ENCODE measurements at places on chromosomes 1 and 21.

- DNase-seq, result no peak
Measured at GRCh38 chr1:33866281-33866680, 2.4 kb downstream of the HMGB4 start.

DNA sequence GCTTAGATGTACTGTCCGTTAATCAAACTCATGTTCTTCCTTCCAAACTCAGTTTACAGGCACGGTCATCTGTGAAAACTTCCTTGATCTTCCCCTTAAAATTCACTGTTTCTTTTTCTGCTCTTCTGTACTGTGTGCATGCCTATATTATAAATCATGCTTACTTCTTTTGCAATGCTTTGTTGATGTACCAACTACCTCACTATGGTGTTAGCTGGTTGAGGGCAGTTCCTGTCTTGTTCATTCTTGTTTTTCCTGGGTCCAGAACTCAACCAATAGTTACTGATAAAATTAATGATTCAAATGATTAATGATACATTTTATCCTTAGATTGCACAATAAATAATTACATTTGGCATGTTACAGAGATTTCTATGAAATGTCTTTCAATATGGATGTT is 163.8 kb downstream of the CHRM3 start:
- no peak for DNase-seq

- DNase-seq, result no peak
Measured at GRCh38 chr1:230747127-230747730, at the start of gene CAPN9. Gene CAPN9 (plus strand): TSS chr1:230747388. CDS start chr1:230747497, 109 bp downstream.

- DNase-seq, result no peak
Measured at GRCh38 chr1:214236477-214236876, 44.5 kb upstream of the SMYD2 start.

DNA sequence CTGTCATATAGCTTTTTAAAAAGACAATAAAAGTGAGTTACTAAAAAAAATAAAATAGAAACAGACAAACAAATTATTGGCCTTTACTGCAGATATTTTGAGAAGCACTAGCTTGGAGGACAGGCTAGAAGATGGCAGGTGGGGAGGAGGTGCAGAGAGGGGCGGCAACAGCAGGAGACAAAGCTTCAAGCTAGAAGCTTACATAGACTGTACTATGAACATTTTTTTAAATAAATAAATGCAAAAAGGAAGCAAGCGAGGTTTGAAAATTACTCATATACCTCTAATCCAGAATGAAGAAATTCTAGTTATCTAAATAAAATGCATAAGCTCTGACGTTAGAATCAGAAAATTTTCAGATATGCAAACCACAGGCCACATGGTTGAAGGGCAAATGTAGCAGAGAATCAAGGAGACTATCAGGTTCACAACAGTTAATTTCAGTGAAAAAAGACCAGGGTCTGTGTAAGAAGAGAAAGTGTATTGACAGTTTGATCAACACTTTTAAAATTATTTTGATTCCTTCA is 54.9 kb downstream of the NRIP1 start:
- DNase-seq, result no peak

- DNase-seq, result no peak
Measured at GRCh38 chr1:157574836-157575235, 22.5 kb upstream of the FCRL5 start.

DNA sequence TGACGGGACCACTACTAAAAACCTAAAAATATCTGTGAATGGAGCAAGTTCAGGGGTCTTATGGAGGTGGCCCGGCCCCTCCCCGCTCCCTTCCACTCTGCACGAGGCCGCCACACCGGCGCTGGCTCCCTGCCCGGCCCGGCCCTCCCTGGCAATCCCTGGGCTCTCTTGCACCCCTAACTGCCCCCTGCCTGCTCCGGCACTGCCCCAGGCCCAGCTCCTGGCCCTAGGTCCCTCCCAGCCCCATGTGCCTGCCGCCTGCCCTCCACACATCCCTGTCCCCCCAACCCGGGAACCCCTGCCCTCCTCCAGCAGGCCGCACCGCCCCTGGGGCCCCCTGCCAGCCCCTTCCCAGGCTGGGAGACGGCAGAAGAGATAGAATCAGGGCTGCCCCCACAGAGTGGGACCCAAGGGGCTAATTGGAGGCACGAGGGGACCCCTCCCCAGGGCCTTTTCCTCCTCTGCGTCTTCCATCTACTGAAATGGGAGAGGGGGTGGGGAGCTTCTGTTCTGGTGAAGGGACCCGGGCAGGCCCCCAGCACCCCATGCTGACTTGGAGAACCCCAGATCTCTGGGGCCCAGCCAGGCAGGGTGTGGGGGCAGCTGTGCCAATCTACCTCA is 9.3 kb upstream of the CTRC start:
- DNase-seq, result no peak

GRCh38 chr1:51624855-51625254 is 8.0 kb downstream of the OSBPL9 start:
- DNase-seq, result no peak

- DNase-seq, result no peak
Measured at GRCh38 chr1:15220825-15221431, 26.1 kb upstream of the FHAD1 start.

DNA sequence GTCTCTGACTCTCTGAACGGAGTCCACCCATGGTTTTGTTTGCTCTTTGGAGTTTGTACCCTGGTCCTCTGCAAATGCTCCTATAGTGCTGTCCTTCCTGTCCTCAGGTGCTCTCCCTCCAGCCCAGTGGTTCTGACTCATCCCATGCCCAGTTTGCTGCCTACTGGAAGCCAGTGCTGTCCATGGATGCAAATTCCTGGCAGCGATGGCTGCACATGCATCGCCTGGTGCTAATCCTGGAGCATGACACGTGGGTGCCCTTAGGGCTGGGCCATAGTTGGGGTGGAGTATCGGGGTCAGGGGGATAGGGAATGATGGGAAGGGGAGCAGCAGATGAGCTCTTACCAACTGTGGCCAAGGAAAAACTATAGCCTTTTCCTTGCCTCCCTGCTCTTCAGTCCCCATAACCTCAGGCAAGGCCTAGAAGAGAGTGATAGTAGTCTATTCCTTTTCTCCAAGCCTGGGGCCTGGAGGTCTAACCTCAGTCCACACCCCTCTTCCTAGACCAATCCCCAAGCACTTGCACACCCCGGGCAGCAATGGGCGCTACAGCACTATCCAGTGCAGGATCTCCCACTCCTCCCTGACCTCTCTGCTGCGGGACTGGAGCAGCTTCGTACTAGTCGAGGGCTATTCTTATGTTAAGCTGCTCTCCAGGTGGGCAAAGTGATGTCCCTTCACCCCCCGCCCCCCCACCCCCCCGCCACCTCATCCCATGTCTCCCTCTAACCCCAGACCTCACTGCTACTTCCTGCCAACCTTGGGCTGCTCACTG is 31.6 kb downstream of the HYI start:
- DNase-seq, result no peak

DNA sequence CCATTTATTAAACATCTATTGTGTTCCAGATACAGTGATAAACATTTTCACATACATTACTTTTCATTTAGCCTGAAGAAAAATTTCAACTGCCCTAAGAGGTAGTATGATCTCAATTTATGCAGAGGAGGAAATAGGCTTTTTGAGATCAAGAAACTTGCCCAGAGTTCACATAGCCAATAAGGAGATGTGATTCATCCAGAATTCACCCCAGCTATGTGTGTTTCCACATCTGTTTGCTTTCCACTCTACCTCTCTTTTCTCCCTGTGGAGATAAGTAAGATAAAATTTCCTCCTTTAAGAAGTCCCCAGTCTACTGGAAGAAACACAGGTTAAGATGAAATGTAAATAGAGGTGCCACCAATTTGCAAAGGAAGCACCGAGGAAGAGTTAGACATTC is 199.7 kb upstream of the C8B start:
- no peak for DNase-seq

DNA sequence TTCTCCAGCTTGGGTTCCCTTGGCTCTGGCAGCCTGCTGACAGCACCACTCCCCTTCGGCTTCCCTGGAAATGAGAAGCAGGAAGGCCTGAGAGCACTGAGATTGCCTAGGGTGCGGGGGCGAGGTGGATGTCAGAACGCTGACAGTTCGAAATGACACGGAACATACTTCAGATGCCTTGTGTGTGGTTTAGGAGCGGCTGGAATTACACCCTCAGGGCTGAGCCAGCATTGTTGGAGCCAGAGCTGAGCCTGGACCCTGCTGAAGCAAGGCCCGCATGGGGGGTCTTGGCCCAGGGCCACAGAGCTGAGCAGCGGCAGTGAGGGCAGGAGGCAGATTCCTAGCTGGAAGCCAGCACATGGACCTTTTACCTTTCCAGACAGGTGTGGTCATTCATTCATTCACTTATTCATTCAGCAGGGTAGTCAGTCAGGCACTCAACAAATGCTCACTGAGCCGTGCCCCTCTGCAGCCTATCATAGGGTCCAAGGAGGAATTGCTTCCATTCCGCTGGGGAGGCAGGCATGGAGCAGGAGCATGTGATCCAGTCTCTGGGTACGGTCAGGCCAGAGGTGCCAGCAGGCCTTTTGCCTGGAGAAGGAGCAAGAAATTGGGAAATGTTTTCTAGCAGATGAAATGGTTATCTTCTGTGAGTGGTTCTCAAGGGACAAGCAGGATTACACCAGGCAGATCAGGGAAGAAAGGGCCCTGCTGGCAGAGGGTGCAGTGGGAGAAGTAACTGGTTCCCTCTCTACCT is 6.6 kb upstream of the FOXE3 start:
- no peak for DNase-seq

GRCh38 chr1:159923203-159924024 is 1.9 kb downstream of the TAGLN2 start:
- DNase-seq, result peak; percentile 95

DNA sequence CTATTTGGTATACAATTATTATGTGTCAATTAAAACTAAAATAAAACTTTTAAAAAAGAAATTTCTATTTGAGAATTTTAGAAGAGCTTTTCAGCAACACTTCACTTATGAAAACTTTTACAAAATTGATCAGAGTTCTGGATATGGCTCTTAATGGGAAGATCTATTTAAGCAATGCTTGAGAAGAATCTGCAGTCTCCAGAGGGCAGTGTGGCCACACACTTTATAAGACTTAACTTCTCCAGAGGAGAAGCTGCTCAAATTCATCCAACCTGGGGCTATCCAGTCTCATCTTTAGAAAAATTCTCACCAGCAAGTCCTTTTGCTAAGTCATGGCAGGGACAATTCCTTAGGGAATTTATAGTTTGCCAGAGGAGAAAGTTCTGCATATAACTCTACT is 25.2 kb upstream of the AGO1 start:
- DNase-seq, result peak; percentile 18

DNA sequence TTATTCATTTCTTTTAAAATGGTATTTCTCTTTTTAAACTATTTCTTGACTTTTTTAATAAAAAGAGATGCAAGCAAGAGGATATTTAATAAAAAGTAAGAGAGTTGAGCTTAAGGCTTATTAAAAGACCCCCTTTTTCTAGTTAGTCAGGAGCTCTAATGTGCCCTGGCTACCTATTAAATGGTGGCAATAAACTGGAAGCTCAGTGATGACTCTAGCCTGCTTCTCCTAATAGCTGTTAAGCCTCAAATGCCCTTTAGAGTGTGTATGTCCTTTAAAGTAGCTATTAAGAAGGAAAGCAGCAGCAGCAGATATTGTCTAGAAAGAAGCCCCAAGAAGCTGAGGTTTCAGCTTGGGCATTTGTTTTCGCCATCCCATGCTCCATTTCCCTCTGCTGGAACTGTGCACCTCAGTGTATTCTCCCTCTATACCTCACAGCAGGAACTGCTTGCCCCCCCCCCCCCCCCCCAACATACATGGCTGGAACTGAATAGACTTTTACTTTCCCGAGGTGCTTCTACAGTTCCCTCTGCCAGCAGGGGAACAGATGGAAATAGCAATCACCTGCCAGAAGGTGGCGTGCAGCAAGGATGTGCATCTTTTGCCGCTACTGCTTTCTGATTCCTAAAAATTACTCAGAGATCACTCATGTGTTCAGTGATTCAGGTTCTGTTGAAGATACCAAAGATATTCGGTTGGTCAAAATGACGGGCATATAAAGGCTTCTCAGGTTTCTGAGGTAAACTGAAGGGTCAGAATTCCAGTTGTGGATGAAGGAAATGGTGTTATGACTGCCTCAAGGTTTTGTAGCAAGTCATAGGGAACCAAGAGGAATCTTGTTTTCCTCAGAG is 2.5 kb downstream of the RGS4 start:
- DNase-seq, result peak; percentile 88

GRCh38 chr1:15954316-15954715 is 21.6 kb downstream of the ZBTB17 start:
- no peak for DNase-seq

GRCh38 chr1:109827466-109827865 is 63.7 kb upstream of the EPS8L3 start:
- no peak for DNase-seq

DNA sequence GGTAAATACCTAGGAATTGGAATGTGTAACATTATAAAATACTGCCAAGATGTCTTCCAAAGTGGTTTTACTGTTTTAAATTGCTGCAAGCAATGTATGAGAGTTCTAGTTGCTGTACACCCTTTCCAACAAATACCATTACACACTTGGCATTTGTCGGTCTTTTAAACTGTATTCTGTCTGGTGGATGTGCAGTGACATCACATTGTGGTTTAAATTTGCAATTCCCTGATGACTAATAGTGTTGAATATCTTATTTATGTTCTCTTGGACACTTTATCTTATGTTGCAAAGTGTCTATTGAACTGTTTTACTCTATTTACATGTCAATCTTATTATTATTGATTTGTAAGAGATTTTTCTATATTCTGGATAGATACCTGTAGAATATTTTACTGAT is 561.2 kb upstream of the B3GALT2 start:
- DNase-seq, result no peak

- DNase-seq, result no peak
Measured at GRCh38 chr1:32702599-32703478, at the start of gene SYNC. Gene SYNC (minus strand): TSS chr1:32702770. CDS start chr1:32702660, 110 bp downstream.

GRCh38 chr1:51445351-51446090 is 73.5 kb downstream of the EPS15 start:
- DNase-seq, result no peak

GRCh38 chr1:40803902-40804301 is 20.3 kb downstream of the KCNQ4 start:
- no peak for DNase-seq
